ENCODE measurements at places on chromosomes 3 and 15.

DNA sequence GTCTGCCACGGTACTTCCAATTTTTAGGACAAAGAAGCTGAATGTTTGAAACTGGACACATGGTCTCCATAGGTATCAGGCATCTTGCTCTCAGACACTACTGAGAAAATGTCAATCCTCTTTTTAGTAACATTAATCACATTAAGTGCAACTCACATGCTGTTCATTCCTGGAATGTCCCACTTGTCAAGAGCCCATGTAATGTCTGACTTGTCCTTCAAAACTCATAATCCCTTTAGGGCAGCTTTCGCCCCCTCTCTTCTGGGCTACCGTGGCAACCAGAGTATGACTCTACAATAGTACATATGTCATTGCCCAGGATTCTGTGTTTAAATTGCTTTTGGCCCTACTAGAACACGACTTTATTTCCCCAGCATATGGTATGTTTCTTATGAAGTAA, 12.3 kb downstream of the NUDT16 start:
- H3K27me3 ChIP-seq, result no peaks in the 10 kb centered on the region
- H3K4me1 ChIP-seq, result no peaks in the 10 kb centered on the region
- no peak overlapping the region for H3K4me3 ChIP-seq
- no peak for DNase-seq
- H3K36me3 ChIP-seq, result no peaks in the 10 kb centered on the region

- H3K4me1 ChIP-seq, result peaks cover under 1% of the 10 kb centered on the region
- H3K36me3 ChIP-seq, result no peaks in the 10 kb centered on the region
- H3K27ac ChIP-seq, result no peak overlapping the region
- DNase-seq, result no peak
These were observed 5.6 kb upstream of the SRPRB start for GRCh38 chr3:133799794-133800585.

- no peaks in the 10 kb centered on the region for H3K36me3 ChIP-seq
- H3K4me3 ChIP-seq, result no peak overlapping the region
- peaks cover 2% of the 10 kb centered on the region for H3K27me3 ChIP-seq
- H3K27ac ChIP-seq, result no peak overlapping the region
These were observed 668.7 kb downstream of the OTOL1 start for GRCh38 chr3:162165346-162165745.

GRCh38 chr3:149473357-149474249, 894 bp upstream of the TM4SF4 start:
- no peaks in the 10 kb centered on the region for H3K27me3 ChIP-seq
- peaks cover 2% of the 10 kb centered on the region for H3K36me3 ChIP-seq
- peak overlapping the region; percentile 89 for H3K4me3 ChIP-seq
- DNase-seq, result no peak

DNA sequence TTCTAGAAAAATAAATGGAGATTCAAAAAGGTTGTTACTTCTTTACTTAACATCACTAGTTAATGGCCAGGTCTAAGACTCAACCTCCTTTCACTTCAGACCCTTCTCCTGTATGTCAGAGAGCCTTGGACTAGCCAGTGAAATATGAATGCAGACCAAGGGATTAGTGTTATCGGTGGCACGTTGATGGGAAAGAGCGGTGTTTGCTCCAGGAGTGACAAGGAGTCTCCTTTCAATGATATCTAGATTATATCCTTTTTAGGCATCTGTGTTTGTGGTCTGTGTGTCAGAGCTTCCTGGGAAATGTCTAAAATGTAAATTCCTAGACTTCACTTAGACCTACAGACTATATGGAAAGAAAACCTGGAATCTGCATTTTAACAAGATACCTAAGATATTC, 658.0 kb upstream of the KCNMB2 start:
- H3K27me3 ChIP-seq, result no peaks in the 10 kb centered on the region
- no peak overlapping the region for H3K27ac ChIP-seq
- H3K36me3 ChIP-seq, result no peaks in the 10 kb centered on the region
- DNase-seq, result no peak

- no peak overlapping the region for H3K27ac ChIP-seq
- H3K27me3 ChIP-seq, result no peaks in the 10 kb centered on the region
- H3K36me3 ChIP-seq, result no peaks in the 10 kb centered on the region
- no peak for DNase-seq
- H3K4me3 ChIP-seq, result no peak overlapping the region
These were observed 164.5 kb downstream of the WNT5A start for GRCh38 chr3:55322638-55323037.

DNA sequence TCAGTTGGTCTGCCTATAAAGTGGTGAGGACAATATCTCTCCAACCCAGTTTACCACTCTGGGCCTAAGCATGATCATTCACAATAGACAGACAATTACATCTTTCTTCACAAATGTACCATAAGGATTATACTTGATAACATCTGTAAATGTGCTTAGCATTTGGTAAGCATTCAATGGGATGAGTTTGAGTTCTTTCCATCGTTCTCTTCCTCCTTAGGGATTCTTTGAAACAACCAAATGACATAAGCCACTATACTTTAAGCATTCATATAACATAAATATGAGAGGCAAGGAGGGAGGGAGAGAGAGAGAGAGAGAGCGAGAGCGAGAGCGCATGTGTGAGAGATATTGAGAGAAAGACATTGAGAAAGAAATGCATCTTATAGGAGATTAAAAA, 303.3 kb upstream of the CBLB start:
- H3K36me3 ChIP-seq, result no peaks in the 10 kb centered on the region
- no peak overlapping the region for H3K27ac ChIP-seq
- no peak overlapping the region for H3K4me3 ChIP-seq
- H3K27me3 ChIP-seq, result no peaks in the 10 kb centered on the region
- DNase-seq, result no peak

GRCh38 chr3:37935290-37935668, 55.3 kb upstream of the VILL start:
- DNase-seq, result no peak
- H3K27me3 ChIP-seq, result no peaks in the 10 kb centered on the region
- peaks cover 17% of the 10 kb centered on the region for H3K4me1 ChIP-seq
- no peak overlapping the region for H3K4me3 ChIP-seq
- peak overlapping the region; percentile 40 for H3K27ac ChIP-seq

GRCh38 chr3:170154569-170155143, 26.9 kb downstream of the PHC3 start:
- no peaks in the 10 kb centered on the region for H3K4me1 ChIP-seq
- DNase-seq, result no peak
- no peaks in the 10 kb centered on the region for H3K36me3 ChIP-seq
- no peak overlapping the region for H3K4me3 ChIP-seq
- H3K27me3 ChIP-seq, result no peaks in the 10 kb centered on the region

GRCh38 chr3:50300681-50301254, 1.6 kb upstream of the HYAL3 start:
- DNase-seq, result peak; percentile 33
- H3K36me3 ChIP-seq, result no peaks in the 10 kb centered on the region
- H3K4me1 ChIP-seq, result peaks cover 12% of the 10 kb centered on the region
- H3K27ac ChIP-seq, result peak overlapping the region; percentile 84
- no peak overlapping the region for H3K4me3 ChIP-seq
- H3K27me3 ChIP-seq, result no peaks in the 10 kb centered on the region

- H3K36me3 ChIP-seq, result no peaks in the 10 kb centered on the region
- no peaks in the 10 kb centered on the region for H3K4me1 ChIP-seq
- no peak overlapping the region for H3K27ac ChIP-seq
- H3K27me3 ChIP-seq, result no peaks in the 10 kb centered on the region
- H3K4me3 ChIP-seq, result no peak overlapping the region
These were observed 140.9 kb downstream of the ATG7 start for GRCh38 chr3:11413071-11413470.

DNA sequence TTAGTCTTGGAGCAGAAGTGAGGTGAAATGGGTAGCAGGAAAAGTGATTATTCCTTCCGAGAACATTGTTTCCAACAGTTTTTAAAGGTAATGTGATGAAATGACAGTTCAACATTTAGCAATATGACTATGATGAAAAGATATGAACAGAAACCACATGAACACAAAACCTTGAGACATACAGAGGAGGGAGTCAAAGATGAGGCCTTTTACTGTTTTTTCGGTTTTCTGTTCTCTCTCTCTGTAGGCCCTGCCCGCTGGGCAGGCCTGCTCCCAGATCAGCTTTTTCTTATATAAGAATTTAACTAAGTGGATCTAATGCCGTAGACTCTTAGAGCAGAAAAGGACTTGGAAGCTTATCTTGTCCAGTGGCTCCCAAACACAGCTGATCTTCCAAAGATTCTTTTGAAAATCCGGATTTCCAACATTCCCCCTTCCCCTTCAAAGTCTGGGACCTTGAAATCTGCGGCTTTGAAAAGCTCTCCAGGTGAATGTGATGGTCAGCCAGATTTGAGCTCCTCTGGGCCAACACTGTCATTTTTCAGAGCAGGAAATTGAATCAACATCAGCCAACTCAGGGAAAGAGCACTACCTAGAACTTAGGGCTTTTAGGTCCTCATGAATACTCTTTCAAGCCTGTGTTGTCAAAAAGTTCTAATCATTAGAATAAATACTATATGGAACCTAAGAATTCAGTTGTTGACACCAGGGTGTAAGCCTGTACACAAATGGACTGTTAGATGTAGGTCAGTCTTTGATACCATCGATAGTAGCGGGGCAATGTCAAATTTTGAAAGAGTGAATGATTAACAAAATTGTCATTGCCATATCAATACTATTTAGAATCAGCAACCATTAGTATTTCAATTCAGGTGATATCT, 372.7 kb downstream of the SHQ1 start:
- no peaks in the 10 kb centered on the region for H3K36me3 ChIP-seq
- DNase-seq, result no peak

- no peaks in the 10 kb centered on the region for H3K36me3 ChIP-seq
- H3K4me1 ChIP-seq, result peaks cover 11% of the 10 kb centered on the region
- DNase-seq, result no peak
- H3K27ac ChIP-seq, result no peak overlapping the region
These were observed 467.4 kb downstream of the EPHB1 start for GRCh38 chr3:135262441-135262840.

DNA sequence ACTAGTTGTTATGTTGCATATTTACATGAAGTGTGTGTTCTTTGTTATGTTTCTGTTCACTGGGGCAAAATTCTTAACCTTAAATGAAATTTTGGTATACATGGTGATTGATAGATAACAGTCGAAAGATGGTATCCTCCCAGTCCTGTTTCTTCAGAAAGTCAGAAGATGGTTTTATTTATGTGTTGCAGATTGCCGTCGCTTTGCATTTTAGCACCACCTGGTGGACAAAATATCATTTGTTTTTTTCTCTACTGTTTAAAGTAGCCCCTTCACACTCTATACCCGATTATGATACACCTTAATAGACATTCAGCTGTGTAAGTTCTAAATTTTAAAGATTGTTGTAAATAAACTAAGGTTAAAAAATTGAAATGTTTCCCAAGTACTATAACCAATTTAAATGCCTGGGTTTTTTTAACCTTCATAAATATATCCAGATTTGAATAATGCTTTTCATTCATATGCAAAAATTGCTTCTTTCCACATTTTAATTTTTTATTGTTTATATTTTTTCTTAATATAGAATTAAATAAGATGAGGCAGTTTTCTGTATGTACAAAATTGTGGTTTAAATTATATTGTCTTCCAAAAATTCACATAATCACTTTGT, 152.2 kb downstream of the ALCAM start:
- no peak overlapping the region for H3K4me3 ChIP-seq
- no peak overlapping the region for H3K27ac ChIP-seq
- no peaks in the 10 kb centered on the region for H3K27me3 ChIP-seq

DNA sequence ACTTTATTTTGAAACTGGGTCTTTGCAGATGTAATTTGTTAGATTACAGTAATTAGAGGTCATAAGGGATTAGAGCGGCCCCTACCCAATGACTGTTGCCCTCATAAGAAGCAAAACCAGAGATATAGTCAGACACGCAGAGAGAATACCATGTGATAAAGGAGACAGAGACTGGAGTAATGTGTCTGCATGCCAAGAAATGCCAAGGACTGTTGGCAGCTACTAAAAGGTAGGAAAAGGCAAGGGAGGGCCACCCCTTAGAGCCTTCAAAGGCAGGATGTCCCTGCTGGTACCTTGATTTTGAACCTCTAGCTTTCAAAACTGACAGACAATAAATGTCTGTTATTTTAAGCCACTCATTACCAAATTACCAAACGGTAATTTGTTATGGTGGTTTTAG, 548.2 kb downstream of the FHIT start:
- H3K4me1 ChIP-seq, result no peaks in the 10 kb centered on the region
- no peak for DNase-seq
- no peak overlapping the region for H3K4me3 ChIP-seq
- no peaks in the 10 kb centered on the region for H3K36me3 ChIP-seq

- H3K36me3 ChIP-seq, result no peaks in the 10 kb centered on the region
- no peak overlapping the region for H3K27ac ChIP-seq
- no peak overlapping the region for H3K4me3 ChIP-seq
These were observed 176.6 kb downstream of the VGLL3 start for GRCh38 chr3:86814321-86814720.

GRCh38 chr15:71780115-71780976, 30.0 kb upstream of the NR2E3 start:
- DNase-seq, result no peak
- no peaks in the 10 kb centered on the region for H3K4me1 ChIP-seq
- no peak overlapping the region for H3K4me3 ChIP-seq
- H3K36me3 ChIP-seq, result no peaks in the 10 kb centered on the region

GRCh38 chr15:55897560-55898336, 95.7 kb downstream of the NEDD4 start:
- H3K36me3 ChIP-seq, result no peaks in the 10 kb centered on the region
- no peak overlapping the region for H3K4me3 ChIP-seq
- H3K4me1 ChIP-seq, result no peaks in the 10 kb centered on the region
- H3K27ac ChIP-seq, result peak overlapping the region; percentile 22
- DNase-seq, result peak; percentile 41

DNA sequence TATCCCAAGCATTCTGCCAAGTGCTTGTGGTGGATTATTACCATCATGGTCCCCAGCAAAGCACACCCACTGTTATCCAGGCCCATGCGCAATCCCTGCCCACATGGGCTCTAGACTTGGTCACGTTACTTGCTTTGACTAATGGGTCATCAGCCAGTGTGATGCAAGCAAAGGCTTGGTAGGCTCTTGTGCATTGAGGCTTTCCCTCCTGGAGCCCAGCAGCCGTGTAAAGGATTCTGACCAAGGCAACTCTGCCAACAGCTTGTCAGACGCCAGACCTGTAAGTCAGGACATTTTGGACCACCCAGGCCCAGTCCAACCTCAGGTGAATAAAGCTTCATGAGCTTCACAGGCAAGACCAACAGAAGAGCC, 93.9 kb downstream of the ABHD5 start:
- H3K27me3 ChIP-seq, result no peaks in the 10 kb centered on the region
- no peak for DNase-seq

DNA sequence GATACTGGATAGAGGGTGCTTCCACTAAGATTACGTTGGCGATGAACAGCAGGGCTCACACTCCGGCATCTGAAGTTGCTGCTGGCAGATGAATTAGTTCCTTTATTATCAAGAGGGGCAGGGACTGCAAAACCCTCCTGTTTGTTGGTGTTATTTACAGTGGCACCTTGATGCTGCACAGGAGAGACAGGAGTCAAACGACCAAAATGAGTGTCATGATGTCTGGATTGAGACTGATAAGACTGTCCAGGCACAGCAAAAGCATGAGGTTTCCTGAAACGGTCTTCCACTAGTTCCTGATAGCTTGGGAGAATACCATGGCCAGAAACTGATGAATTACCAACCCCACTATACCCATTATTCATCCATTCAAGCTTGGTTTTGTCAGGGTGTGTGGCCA, 100.8 kb upstream of the NEDD4 start:
- no peak overlapping the region for H3K27ac ChIP-seq
- H3K27me3 ChIP-seq, result no peaks in the 10 kb centered on the region
- H3K4me3 ChIP-seq, result no peak overlapping the region
